Mesothelial cell of epicardium (in vitro differentiated cells): ENCODE measurements at places on chromosomes 12 and 14.

DNA sequence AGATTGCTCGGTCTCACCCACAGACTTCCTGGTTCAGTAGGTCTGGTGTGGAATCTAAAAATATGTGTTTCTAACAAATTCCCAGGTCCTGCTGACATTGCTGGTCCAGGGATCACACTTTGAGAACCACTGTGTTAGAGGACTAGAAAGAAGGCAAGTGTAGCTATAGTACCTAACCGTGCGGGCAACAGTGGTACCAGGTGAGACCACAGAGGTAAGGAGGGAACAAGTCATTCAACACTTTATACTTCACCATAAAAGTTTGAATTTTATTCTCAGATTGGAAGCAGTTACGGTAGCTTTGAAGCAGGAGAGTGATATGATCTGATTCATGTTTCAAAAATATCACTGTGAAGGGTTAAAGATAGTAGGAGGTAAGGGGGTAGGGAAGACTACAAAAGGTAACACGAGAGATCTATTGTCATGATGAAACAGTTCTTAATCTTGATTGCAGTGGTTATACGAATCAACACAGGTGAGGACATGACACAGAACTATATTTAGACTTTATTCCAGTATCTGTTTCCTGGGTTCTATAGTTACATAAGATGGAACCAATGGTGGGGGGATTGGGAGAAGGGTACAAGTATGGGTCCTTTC, 73.5 kb downstream of the CDK17 start:
- H3K4me1 ChIP-seq = no peaks in the 10 kb centered on the region
- H3K27me3 ChIP-seq = no peaks in the 10 kb centered on the region
- no peak overlapping the region for H3K27ac ChIP-seq
- no peak overlapping the region for H3K4me3 ChIP-seq

GRCh38 chr14:50001999-50002925, 109.4 kb downstream of the ARF6 start:
- peak overlapping the region; percentile 75 for H3K4me3 ChIP-seq
- H3K27ac ChIP-seq = peak overlapping the region; percentile 89
- H3K4me1 ChIP-seq = peaks cover 53% of the 10 kb centered on the region
- no peak for DNase-seq

DNA sequence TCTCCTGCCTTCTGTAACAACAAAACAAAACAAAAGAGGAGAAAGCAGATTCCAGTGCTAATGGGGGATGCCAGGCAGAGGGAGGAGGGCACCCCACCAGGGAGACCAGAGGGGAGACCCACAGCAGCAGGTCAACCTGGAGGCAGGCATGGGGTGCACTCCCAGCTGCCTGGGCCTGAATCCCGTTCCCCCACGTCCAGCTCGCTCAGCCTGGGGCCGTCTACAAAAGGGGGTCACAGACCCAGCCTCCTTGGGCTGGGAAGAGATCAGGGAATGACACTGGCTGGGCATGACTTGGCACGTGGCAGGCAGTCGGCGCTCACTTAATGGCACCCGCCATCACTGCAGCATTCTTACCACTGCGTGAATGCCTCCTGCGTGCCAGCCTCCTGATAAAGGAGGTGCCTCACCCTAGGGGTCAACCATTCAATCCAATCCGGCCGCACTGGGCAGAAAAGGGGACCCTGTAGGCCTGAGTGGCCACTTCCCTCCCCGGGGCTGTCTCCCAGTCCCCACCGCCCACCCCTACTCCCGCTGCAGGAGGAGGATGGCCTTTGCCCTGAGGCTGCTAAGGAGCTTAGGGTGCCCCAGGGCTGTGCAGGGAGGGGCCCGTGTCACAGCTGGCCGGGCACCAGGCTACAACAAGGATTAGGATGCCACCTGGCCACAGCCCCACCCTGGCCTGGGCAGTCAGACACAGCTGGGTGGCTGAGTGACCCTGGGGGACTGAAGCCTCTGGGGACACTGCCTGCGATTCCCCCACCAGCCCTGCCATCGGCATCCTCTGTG, 87.5 kb downstream of the NCOR2 start:
- no peak for DNase-seq
- peaks cover 18% of the 10 kb centered on the region for H3K4me1 ChIP-seq
- H3K36me3 ChIP-seq = peaks cover 40% of the 10 kb centered on the region
- H3K27ac ChIP-seq = peak overlapping the region; percentile 63
- no peak overlapping the region for H3K4me3 ChIP-seq

- no peak overlapping the region for H3K27ac ChIP-seq
- H3K36me3 ChIP-seq = no peaks in the 10 kb centered on the region
- H3K27me3 ChIP-seq = peaks cover 76% of the 10 kb centered on the region
- H3K4me1 ChIP-seq = no peaks in the 10 kb centered on the region
- H3K4me3 ChIP-seq = no peak overlapping the region
Measured at GRCh38 chr12:52647601-52648000, 4.4 kb downstream of the KRT2 start.

- no peaks in the 10 kb centered on the region for H3K4me1 ChIP-seq
- no peak overlapping the region for H3K27ac ChIP-seq
- peaks cover 57% of the 10 kb centered on the region for H3K27me3 ChIP-seq
- peak; percentile 38 for DNase-seq
Measured at GRCh38 chr12:30200864-30201263, 417.1 kb upstream of the TMTC1 start.

GRCh38 chr12:121576851-121577391, 3.9 kb downstream of the KDM2B start:
- peak overlapping the region; percentile 66 for H3K4me3 ChIP-seq
- H3K27me3 ChIP-seq = no peaks in the 10 kb centered on the region
- peak overlapping the region; percentile 89 for H3K27ac ChIP-seq
- H3K36me3 ChIP-seq = peaks cover 12% of the 10 kb centered on the region

- no peaks in the 10 kb centered on the region for H3K27me3 ChIP-seq
- no peak for DNase-seq
- no peaks in the 10 kb centered on the region for H3K36me3 ChIP-seq
- H3K27ac ChIP-seq = no peak overlapping the region
- no peak overlapping the region for H3K4me3 ChIP-seq
Measured at GRCh38 chr12:9948606-9949296, 16.6 kb upstream of the CLEC2A start.

GRCh38 chr14:73393375-73393774, 65.0 kb downstream of the NUMB start:
- H3K4me3 ChIP-seq = no peak overlapping the region
- no peak overlapping the region for H3K27ac ChIP-seq
- no peaks in the 10 kb centered on the region for H3K27me3 ChIP-seq
- DNase-seq = no peak
- H3K36me3 ChIP-seq = peaks cover 4% of the 10 kb centered on the region
- H3K4me1 ChIP-seq = peaks cover 5% of the 10 kb centered on the region

- no peak overlapping the region for H3K4me3 ChIP-seq
- H3K4me1 ChIP-seq = no peaks in the 10 kb centered on the region
- DNase-seq = no peak
- H3K27ac ChIP-seq = no peak overlapping the region
- H3K36me3 ChIP-seq = no peaks in the 10 kb centered on the region
Measured at GRCh38 chr12:9198012-9198411, 10.2 kb downstream of the PZP start.

GRCh38 chr12:72141381-72141780, 130.8 kb upstream of the TRHDE start:
- no peaks in the 10 kb centered on the region for H3K4me1 ChIP-seq
- peaks cover 67% of the 10 kb centered on the region for H3K27me3 ChIP-seq
- no peak overlapping the region for H3K4me3 ChIP-seq
- DNase-seq = no peak

- no peaks in the 10 kb centered on the region for H3K27me3 ChIP-seq
- no peak for DNase-seq
- H3K27ac ChIP-seq = no peak overlapping the region
- H3K4me1 ChIP-seq = peaks cover 6% of the 10 kb centered on the region
- H3K4me3 ChIP-seq = no peak overlapping the region
Measured at GRCh38 chr12:98674841-98675240, 29.8 kb downstream of the APAF1 start.
